Ovary (tissue), 10 donors: ENCODE measurements at places on chromosomes 2 and 18. TPM values are rescaled to one million over a fixed set of nuclear protein-coding genes. Genes with fewer than 3 reads are reported as not detected.

The C2orf78 gene
- polyA plus RNA-seq = not detected

The PFN4 gene
- 0.18 TPM for polyA plus RNA-seq

The GPR39 gene
- 0.08 TPM for polyA plus RNA-seq

The FAM110C gene
- 6.9 TPM for polyA plus RNA-seq

The TRIM43 gene
- polyA plus RNA-seq = not detected

DNA sequence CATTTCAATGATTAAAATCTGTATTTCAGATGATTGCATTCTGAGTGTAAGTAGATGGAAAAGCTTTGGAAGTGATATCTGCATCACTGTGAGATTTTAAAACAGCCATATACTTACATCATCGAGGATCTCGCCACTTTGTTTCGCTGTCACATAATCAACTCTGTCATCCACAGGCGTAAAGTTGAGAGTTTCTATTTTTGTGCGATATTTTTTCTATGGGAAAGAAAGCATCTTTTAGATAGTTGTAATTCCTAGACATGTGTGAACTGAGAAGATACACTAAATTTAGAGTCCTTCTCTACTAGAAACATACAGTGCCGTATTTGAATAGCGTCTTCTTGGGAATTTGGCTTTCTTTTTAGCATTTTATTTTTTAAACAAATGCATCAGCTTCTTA, 158.8 kb downstream of the RIF1 start:
- no peaks in the 10 kb centered on the region for H3K27me3 ChIP-seq
- H3K36me3 ChIP-seq = no peaks in the 10 kb centered on the region
- no peak for DNase-seq
- H3K4me1 ChIP-seq = no peaks in the 10 kb centered on the region
- no peak overlapping the region for H3K27ac ChIP-seq

GRCh38 chr2:77459840-77460239, 62.3 kb downstream of the LRRTM4 start:
- no peaks in the 10 kb centered on the region for H3K4me1 ChIP-seq
- no peak overlapping the region for H3K4me3 ChIP-seq
- no peak for DNase-seq
- no peaks in the 10 kb centered on the region for H3K27me3 ChIP-seq

GRCh38 chr2:241034490-241035141, 36.2 kb downstream of the SNED1 start:
- no peak overlapping the region for H3K27ac ChIP-seq
- H3K27me3 ChIP-seq = no peaks in the 10 kb centered on the region
- H3K4me1 ChIP-seq = no peaks in the 10 kb centered on the region
- no peak for DNase-seq
- H3K4me3 ChIP-seq = no peak overlapping the region
- H3K36me3 ChIP-seq = no peaks in the 10 kb centered on the region

GRCh38 chr2:62467475-62468321, 38.3 kb downstream of the TMEM17 start:
- H3K4me3 ChIP-seq = no peak overlapping the region
- peaks cover 28% of the 10 kb centered on the region for H3K4me1 ChIP-seq
- no peak for DNase-seq
- H3K27ac ChIP-seq = peak overlapping the region; percentile 11
- no peaks in the 10 kb centered on the region for H3K36me3 ChIP-seq

GRCh38 chr2:12169721-12170120, 423.3 kb downstream of the LPIN1 start:
- H3K4me1 ChIP-seq = peaks cover 2% of the 10 kb centered on the region
- no peaks in the 10 kb centered on the region for H3K27me3 ChIP-seq
- no peak overlapping the region for H3K4me3 ChIP-seq
- no peaks in the 10 kb centered on the region for H3K36me3 ChIP-seq
- no peak overlapping the region for H3K27ac ChIP-seq

DNA sequence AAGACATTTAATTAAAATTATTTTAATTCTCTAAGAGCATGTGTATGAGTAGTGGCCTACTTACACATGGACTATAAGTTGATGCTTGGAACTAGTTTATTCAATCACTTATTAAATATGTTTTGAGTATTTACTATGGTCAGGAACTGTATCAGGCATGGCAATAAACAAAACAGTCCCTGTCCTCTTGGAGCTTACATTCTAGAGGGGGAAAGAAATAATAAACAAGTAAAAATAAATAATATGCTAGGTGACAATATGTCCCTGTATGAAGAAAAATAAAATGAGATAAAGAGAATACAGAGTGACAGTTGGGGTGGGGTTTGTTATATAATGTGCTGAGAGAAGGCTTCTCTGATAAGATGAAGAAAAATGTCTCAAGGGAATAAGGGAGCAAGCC, 74.5 kb downstream of the MYO3B start:
- no peaks in the 10 kb centered on the region for H3K27me3 ChIP-seq
- no peaks in the 10 kb centered on the region for H3K36me3 ChIP-seq
- no peaks in the 10 kb centered on the region for H3K4me1 ChIP-seq
- DNase-seq = no peak
- no peak overlapping the region for H3K4me3 ChIP-seq

- no peak overlapping the region for H3K27ac ChIP-seq
- H3K27me3 ChIP-seq = no peaks in the 10 kb centered on the region
- DNase-seq = no peak
- no peak overlapping the region for H3K4me3 ChIP-seq
- no peaks in the 10 kb centered on the region for H3K4me1 ChIP-seq
- H3K36me3 ChIP-seq = no peaks in the 10 kb centered on the region
These were observed 422.5 kb upstream of the PIK3C3 start for GRCh38 chr18:41532344-41533086.

DNA sequence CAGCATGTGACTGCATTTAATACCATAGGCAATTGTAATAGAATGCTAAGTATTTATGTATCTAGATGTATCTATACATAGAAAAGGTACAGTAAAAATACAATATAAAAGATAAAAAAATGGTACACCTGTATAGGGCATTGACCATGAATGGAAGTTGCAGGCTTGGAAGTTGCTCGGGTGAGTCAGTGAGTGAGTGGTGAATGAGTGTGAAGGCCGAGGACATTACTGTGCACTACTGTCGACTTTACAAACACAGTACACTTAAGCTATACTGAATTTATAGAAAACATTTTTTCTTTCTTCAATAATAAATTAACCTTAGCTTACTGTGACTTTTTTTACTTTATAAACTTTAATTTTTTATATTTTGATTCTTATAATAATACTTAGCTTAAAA, 8.9 kb downstream of the DIS3L2 start:
- no peak overlapping the region for H3K4me3 ChIP-seq
- H3K27ac ChIP-seq = no peak overlapping the region
